Stimulated activated CD8-positive, alpha-beta memory T cell treated with anti-CD3 and anti-CD28 coated beads, Interleukin-4, amount 100 ng/mL, for 1 hour (primary cell): ENCODE measurements at places on chromosomes 2 and 18.

GRCh38 chr2:144670738-144671137 lies 150.8 kb upstream of the ZEB2 start:
- DNase-seq, result no peak

- no peak for DNase-seq
These were observed 36.5 kb downstream of the MGAT5 start for GRCh38 chr2:134290358-134290757.

- no peak for DNase-seq
These were observed 104.4 kb downstream of the AFF3 start for GRCh38 chr2:100038011-100038410.

DNA sequence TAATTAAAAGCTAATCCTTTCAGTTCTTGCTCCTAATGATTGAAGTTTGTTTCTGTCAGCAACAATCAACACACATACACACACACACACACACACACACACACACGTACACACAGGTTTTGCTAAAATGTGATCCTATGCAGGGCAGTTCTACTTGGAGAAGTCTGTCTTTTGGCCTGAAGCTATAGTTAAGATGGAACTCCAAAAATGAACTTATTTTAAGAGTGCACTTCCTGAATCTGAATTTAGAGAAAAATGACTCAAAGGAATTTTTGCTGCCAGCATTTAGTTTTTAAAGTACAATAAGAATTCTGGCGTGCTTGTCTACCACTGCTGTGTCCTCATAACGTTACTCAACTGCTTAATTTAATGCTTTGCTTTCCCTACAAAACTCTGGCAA lies 6.6 kb downstream of the GALNT5 start:
- no peak for DNase-seq

- no peak for DNase-seq
These were observed 262.7 kb upstream of the FN1 start for GRCh38 chr2:215698566-215698965.
